Cortex of kidney (tissue), 1 donor: ENCODE measurements at places on chromosomes 2 and 18.

DNA sequence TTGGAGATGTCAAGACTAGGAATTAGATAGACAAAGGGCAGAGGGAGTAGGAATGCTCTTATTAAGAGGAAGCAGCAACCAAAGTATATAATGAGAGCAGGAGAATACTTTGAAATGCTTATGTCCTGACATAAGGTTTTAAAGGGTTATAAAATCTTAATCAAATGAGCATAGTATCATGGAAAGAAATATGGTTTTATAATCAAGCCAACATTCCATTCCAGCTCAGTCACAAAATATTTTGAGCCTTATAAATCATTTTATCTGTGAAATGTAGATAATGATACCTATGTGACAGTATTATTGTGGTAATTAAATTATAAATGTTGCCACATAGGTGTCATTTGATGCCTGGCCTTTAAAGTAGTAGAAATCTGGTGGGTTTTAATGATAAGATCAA, 17.6 kb downstream of the VSNL1 start:
- no peak for DNase-seq

GRCh38 chr2:47300081-47300480, 102.9 kb upstream of the MSH2 start:
- no peak for DNase-seq

- DNase-seq = no peak
Measured at GRCh38 chr2:23536326-23536725, 151.3 kb downstream of the KLHL29 start.

GRCh38 chr2:109417701-109418335, 195.9 kb downstream of the SEPTIN10 start:
- DNase-seq = no peak

DNA sequence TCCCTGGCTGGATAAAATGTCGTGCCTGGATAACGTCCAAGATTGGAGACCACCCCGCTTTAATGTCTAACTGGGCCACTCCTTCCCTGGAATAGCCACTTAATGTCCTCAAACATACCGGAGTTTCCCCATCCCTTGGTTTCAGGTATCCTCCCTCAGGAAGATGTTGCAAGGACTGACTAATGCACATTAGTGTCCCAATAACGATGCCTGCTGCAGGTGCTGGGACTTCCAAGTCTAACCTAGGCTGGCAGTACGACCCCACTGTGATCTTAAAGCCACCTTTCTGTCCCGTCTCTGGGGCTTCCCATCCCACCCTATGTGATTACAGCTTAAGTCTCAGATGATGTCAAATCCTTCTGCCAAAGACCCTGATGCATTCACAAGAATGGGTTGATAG, 1.1 kb upstream of the ATP6V1C2 start:
- no peak for DNase-seq

DNA sequence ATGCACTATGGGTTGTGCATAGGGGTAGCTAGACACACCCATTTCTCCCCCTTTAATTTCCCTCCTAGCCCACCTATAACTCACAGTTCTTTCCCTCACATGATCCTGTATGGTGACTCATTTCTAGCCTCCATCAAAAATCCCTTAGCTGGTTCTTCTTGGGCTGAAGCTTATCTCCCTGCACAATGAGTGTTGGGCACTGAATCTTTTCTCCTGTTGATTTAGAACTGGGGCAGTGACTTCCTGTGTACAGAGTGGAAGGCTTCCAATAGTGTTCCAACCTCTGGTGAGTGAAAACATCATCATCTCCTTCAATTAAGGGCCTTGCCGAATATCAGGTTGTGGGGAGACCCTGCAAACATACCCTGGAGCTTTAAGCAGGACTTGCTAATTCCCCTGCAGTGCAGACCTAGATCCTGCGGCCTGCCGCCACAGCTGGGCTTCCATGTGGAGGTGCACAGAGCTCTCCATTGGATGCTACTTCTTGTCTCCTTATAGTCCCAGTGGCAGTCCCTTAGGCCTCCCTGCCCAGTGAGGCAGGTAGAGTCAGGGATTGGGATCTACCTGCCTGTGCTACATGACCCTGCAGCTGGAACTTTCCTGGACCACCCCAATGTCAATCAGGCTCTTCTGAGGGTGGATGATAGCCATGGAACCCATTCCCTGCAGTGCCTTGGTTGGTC, 121.8 kb downstream of the PLB1 start:
- no peak for DNase-seq

GRCh38 chr2:67918471-67918870, 144.3 kb downstream of the C1D start:
- DNase-seq = no peak

GRCh38 chr2:68936889-68937288, 15.8 kb downstream of the GKN2 start:
- no peak for DNase-seq

DNA sequence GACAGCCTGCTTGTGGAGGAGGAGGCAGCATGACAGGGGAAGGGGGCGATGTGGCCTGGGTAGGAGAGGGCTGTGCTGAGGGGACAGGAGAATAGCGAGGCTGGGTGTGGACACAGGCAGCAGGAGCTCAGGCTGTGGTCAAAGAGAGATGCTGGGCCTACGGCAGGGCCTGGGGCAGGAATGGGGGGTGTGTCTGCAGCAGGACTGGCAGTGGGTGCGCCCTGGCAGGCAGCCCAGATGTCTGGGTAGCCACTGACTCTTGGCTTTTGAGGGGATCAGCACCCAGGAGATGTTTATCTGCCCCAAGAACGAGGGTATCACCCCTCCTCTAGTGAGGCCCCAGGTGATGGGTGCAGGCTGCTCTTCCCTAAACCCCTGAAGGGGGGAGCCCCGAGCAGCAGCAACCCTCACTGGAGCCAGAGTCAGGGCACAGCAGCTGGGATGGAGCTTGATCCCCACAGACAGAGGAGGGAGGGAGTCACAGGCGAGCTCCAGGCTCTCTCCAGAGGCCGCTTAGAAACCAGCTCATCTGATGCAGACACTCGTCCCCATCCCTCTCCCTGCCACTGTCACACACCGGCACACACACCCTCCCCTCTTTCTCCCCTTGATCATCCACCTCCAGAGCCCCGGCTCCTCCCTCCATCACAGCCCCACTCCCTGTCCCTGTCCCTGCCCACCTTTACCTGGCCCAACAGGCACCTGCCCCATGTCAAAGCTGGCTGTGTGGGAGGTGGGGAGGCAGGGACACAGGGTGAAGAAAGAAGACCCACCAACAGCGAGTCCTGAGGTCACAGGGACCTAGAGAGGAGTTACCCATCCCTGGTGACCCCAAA, 29.8 kb upstream of the TNS1 start:
- no peak for DNase-seq

DNA sequence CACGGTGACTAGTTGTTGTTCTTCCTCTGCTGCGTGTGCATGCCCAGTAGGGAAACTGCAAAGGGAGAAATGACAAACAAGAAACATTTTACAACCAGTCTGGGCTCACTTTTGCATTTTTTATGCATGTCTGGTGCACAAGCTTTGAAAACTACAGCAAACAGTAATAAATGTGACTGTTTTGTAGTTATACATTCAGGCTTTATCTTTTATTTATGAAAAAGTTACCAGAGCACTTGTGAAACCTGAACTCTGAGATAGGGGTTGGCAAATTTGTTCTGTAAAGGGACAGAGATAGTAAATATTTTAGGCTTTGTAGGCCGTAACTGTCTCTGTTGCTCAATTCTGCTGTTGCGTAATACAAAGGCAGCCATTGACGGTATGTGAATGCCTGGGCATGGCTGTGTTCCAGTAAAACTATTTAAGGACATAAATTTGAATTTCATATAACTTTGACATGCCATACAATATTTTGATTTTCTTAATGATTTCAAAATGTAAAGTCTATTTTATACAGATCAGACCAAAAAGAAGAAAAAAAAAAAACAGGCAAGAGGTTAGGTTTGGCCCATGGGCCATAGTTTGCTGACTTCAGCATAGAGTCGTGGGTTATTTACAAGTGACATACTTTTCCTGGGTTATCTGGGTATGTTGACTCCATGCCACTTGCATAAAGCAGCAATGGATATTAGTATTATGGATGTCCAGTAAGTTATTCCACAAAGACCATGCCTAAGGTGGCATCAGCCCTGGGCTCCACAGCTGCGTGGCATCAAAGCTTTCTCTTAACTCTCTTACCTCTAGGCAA, 53.6 kb upstream of the EML6 start:
- no peak for DNase-seq

DNA sequence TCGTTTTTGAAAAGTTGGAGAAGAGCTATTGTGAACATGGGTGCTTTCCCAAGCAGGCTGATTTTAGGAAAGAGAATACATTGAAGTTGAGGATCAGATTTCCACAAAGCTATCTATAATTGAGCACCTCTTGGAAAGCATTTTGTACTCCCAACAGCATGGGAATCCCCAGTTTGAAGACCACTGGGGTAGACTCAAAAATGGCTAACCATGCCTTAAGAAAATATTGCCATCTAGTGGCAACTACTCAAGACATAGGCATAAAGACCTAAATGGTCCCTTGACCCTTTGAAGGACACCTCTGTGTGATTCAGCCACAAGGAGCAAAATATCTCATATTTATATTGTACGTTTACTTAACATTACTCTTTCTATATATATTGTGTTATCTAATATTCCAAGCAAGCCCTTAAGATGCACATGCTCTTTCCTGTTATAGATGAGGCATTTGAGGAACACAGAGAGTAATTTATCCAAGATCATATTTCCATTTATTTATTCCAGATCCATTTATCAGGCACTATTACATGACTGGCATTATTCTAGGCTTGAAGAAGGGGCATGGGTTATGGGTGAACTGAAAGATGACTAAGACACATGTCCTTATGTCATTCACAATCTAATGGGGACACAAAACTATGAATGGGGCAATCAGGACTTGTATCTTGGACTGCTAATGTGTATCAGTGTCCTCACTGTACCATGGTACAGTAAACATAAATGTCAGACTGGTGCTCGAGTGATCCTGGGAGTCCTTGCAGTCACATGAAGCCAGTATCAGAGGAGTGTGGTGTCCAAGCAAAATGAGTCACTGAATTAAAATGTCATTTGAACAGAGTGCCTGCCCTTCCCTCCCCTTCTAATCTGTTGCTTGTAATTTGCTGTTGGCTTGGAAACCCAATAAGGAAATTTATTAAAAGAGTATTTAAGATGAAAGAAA, 121.0 kb upstream of the XPO1 start:
- no peak for DNase-seq

DNA sequence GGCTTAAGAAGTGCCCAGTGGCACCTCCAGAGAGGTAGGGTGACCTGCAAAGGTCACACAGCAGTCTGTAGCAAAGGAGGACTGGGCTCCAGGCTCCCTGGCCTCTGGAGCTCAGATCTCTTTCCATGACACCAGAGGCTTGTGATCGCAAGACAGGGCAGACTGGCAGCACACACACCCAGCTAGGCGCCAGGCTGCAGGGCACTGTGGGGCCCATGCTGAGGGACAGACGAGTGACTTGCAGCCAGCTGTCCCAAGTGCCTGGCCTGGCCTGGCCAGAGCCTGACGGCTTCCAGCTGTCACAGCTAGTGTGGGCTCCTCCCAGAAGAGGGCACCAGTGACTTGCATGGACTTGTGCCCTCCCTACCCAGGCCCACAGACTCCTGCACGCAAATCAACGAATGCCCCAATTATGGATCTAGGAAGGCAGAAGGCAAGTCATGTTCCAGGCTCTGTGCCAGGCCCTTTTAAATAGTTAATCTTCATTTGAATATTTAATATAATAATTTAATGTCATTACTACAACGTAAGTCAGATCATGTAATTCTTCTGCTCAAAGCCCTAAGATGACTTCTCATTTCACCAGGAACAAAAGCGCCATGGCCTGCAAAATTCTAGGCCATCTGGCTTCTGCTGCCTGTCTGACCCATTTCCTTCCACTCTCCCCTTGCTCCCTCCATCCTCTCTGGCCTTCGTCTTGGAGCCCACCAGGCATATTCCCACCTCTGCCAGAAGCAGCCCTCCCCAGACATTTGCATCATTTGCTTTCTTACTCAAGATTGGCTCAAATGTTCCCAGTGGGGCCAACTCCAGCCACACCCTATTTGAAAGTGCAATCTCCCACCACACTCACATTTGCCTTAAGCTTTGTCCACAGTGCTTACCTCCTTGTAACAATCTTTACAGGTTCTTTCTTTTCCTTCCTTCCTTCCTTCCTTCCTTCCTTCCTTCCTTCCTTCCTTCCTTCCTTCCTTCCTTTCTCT, 3.7 kb upstream of the SPEG start:
- DNase-seq = no peak

DNA sequence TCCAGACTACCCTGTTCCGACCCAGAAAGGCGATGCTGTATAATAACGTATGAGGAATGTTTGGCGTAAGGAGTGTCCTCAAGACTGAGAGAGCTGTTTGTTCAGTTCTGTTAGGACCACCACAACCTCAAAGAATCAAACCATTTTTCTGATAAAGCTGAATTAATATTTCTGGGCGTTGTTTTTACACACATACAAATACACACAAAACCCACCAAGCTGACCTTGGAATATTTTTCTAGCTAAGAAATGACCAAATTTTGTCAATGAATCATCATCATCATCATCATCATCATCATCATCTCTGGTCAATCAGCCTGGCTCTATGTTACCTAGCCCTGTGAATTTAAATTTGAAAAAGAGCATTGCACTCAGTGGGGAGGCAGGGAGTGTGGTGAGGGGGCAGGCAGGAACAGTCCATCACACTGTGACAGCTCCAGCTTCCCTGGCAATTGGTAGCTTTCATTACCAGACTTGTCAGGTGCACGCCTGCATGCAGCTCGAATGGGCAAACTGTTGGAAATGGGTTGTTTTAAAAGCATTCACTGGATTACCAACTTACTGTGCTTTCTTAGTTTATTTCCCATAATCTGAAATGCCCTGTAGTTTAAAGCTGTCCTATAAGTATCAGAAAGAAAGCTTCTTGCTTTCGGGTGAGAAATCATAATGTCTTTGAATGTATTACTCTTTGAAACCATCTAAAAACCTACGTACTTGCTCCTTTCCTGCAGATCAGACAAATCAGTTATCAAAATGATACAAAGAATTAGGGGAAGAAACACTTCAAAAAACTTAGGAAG, 6.9 kb upstream of the POU3F3 start:
- no peak for DNase-seq

GRCh38 chr2:227799202-227799601, 14.4 kb upstream of the CCL20 start:
- DNase-seq = no peak

DNA sequence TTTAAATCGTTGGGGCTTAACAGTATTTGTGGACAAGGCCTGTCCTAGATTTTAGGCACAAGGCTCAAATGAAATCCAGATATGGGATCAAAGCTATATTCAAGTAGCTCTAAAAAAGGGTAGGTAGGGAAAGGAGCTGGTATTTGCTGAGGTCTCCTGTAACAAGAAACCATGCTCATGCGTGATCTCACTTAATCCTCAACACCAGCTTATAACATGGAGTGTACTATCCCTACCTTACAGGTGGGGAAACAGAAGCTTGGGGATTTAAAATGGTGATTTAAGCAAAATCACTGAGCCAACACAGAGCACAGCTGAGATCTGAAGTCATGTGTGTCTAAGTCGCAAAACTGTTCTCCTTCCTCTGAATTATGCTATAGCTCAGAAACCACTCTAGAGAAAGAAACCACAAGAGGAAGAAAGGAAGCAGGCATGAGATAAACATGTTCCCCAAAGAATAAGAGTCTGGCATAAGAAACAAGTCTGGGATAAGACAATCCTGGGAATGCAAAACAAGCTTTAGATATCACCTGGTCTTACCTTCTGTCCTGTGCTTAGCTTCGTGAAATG, 43.1 kb downstream of the CYRIA start:
- DNase-seq = no peak
